ENCODE measurements at places on chromosomes 3 and 15.

GRCh38 chr3:169772897-169773816 is at the start of gene MYNN:
TSS of gene MYNN (plus strand) at chr3:169773396. CDS start at chr3:169774296, 900 bp downstream.
- DNase-seq = peak; percentile 88

GRCh38 chr15:54559405-54560069 is 581.3 kb downstream of the UNC13C start:
- DNase-seq = no peak

DNA sequence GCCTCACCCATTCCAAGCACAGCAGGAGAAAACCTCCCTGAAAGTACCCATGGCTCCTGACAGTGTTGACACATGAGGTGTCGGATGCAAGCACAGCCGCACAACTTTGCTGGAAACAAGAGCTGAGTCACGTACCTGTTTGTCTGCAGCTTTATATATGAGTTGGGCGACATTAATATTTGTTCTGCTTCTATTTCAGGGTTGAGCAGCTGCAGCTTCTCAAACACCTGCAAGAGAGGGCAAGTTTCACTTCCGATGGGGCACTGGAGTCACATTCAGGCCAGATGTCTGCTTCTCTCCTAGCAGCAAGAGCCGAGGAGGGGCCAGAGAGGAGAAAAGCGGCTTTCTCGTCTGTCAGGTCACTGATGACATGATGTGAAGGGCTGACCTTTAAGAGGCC is 88.0 kb downstream of the NUP210 start:
- DNase-seq = no peak

- DNase-seq = no peak
These were observed 11.2 kb upstream of the CPB1 start for GRCh38 chr3:148816427-148816826.

DNA sequence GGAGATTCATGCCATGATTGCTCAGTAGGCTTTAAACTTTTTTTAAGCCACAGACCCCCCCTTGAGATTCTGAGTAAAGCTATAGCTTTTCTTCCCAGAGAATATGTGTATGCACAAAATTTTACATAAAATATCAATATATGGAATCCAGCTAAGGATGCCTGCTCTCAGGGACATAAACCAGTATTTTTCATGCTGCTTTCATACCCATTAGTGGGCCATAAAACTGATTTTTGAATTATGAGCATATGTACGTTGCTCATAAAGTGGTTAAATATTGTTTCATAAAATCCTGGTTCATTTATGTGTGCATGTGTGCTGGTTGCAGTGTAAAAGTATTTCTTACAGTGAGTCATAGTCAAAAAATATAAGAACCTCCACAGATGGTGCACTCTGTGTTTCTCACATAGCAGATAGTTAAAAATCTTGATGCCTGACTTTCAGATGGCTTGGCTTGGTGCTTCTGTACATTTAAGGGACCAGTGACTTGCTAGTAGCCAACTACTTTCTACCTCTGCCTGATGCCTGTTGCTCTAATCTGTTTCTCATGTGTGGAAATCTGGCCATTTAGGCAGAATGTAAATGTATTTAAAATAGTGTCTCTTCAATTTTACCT is 71.9 kb downstream of the ARHGEF26 start:
- DNase-seq = no peak

GRCh38 chr3:21056293-21056692 is 694.7 kb downstream of the ZNF385D start:
- no peak for DNase-seq

GRCh38 chr3:38690185-38690584 is 40.7 kb upstream of the SCN5A start:
- no peak for DNase-seq

DNA sequence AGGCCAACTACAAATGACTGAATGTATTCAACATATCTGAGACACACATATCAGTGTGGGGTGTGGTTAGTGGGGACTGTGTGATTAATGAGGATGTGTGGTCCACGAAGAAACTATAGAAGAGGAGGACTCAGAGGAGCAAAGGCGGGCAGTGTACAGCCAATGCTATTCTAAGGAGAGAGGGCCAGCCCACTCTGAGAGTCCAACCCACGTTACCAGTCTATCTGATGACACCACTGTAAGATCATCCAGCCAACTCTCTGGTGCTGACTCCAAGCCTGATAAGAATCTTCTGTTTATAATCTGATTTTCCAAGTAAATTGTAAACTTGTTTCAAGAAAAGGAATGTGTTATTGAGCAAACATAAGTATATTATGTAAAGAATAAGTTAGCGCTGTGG is 47.2 kb downstream of the MCF2L2 start:
- no peak for DNase-seq

DNA sequence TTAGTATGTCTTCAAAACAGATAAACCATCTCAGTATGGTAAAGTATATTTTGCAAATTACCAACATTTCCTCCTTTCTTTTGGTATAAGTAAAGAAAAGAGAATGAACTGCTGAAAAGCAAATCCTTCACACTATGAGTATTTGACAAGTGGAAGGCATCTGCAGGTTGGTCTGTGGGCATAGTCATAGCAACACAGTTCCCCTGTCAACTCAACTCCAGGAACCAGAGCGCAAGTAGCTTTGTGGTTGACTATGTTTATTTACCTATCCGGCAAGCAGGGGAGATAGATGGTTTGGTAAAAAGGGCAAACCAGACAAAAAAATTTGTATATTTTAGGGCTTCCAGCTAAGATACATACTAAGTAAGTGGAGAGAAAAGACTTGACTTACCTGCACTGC is 88.3 kb upstream of the PPIB start:
- no peak for DNase-seq

DNA sequence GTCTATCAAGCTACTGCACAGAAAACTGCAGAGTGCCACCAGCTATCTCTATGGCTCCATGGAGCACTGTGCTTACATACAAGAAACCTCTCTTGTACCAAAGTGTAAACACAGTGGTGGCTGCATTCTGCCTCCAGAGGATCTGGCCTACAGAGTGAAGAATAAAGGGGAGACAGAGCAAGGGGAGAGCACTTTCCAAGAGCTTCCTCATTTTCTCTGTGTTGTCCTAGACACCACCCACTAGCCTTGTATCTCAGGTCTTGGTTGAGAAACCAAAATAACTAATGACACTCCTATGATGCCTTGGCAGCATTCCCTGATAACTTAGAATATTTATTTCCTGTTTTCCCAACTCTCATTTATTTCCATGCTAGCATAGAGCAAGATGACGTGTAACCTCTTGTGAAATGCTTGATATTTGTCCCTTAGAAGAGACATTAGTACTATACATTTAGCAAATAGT is 56.9 kb upstream of the PHLDB2 start:
- DNase-seq = no peak

DNA sequence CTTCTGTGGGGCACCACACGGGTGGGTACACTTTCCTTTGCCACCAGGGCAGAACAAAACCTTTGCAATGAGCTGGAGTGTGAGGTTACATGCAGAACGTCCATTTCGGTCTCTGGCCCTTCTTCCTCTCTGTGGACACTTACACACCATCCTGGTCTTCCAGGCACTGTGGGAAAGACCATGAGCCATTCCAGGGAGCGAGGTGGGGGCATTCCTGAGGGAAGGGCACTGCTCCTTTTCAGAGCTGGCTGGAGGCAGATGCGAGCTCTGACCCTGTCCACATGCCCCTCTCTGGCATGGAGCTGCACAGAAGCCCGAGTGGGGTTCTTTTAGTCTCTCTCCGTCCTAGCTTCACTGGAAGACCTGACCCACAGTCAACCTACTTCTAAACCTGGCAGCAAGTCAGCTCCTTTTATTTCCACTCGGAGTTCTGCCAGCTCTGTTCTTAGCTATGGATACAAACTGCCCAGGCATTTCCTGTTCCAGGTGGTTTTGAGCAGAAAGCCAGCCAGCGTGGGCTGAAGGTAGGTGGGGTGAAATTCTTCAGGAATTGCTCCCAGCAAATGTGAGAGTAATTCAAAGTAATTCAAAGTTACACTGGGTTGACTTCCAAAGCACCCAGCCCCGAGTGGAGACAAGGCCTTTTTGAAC is 281.4 kb downstream of the ADAMTS17 start:
- no peak for DNase-seq

DNA sequence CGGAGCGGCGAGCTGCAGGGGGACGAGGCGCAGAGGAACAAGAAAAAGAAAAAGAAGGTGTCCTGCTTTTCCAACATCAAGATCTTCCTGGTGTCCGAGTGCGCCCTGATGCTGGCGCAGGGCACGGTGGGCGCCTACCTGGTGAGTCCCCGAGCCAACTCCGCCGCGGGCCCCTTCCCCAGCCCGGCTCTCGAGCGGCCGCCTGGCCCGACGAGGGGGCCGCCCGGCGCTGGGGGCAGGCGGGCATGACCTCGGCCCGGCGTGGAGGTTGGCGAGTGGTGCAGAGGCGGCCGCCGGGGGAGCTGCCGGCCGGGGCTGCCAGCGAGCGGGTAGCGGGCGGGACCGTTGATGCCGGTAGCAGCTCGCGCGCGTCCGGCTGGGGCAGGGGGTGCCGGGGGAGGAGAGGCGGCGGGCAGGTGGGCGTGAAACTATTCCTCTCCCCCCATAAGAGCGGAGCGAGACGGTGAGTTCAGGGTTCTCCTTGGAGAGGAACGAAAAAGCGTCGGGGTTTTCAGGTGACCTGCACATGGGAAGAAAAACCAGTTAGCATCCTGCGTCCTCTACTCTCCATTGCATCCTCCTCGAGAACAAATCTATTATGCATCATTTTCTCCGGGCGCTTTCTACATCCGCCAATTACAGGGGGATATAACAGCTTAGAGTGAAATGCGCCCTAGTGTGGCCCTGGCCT is 585 bp downstream of the SLCO3A1 start:
- peak; percentile 35 for DNase-seq

GRCh38 chr3:163347944-163348343 is 1730.4 kb downstream of the SI start:
- DNase-seq = no peak

DNA sequence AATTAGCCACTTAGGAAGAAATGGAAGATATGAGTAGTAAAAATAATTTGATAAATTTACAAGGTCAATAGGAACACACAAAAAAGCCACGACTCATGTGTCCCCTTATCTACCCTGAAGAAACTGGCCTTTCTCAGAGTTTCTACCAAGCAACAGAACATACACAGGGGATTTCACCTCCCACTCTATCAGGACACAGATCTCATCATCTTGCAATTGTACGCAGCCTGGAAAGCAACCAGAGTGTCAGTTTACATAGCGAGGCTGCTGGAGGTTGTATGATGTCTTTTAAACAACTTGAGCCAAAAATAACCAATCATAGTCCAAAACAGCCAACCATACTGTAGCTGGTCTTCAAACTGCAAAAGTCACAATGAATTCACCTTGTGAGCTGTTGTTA is 19.7 kb upstream of the LMOD3 start:
- peak; percentile 2 for DNase-seq

GRCh38 chr3:63067999-63068645 is 192.9 kb upstream of the CADPS start:
- DNase-seq = no peak

DNA sequence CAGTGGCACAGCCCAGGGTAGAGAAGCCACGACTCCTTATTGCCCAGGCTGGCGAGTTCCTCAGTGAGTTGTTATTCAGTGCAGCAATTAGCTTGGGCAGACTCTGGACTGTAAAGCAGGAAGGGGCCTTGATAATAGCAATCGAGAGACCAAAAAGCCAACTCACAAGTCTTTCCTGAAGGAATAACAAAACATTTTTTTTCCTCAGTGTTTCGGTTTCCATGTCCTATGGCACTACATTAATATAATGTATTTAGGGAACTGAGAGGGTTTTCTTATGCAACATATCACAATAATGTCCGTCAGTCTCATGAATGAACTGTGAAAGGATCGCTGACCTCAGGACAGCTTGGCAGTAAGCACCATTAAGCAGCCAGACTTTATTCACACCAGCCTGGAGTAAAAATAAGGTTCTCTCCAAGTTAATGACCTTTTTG is 248.9 kb upstream of the TBL1XR1 start:
- no peak for DNase-seq

DNA sequence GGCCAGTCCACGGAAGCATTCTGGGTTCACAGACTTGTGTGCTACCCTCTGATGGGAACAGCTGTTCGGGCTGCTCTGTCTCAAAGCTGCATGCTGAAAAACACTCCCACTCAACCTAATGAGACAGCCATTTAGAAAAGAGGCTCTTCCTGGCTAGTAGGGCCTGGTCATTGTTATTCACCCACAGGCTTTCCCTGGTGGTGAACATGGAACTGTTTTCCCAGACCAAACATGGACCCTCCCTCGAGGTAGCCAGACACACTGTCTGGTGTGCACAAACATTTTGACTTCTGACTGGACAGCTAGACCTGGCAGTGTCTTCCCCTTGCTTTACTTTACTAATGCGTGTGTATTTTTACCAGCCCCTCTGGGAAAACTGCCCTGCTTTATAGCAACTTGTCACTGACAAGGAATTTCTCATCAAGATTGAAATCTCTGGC is 39.0 kb downstream of the MECOM start:
- no peak for DNase-seq

GRCh38 chr3:149145356-149145755 is 15.9 kb downstream of the HPS3 start:
- no peak for DNase-seq

DNA sequence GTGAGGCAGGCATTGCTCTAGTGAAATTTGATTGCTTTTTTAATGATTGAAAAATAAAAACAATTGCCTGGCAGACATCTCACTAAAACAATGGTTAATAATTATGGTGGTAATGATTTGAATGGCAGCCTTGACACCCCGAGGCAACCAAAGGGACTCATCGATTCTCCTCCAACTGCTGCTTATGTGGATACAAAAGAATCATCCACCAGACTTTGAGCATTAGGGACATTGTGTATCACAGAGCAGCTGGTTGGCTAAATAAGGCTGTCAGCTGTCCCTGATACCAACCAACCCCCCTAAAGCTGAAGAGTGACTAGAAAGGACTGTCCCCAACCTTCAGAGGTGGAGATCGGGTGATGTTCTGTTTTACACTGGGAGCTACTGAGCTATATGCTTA is 1.7 kb upstream of the CD47 start:
- no peak for DNase-seq

GRCh38 chr15:65960586-65960985 is 91.3 kb downstream of the RAB11A start:
- no peak for DNase-seq

DNA sequence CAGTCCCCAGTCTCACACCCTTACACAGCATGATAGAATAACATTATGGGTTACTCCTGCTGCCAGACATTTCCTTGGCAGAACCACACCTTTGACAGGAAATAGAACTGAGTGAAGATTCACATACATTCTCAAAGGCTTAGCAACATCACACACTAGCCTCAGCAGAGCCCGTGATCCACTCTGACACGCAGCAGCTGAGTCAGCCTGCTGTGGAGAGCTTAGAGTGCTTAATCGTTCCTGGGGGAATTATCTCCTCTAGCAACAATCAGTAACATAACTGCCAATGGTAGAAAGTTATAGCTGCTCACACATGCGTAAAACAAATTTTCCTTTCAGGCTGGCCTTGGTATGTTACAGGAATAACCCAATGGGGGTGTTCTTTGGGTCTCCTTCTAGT is 382.1 kb downstream of the GAP43 start:
- DNase-seq = peak; percentile 84

GRCh38 chr15:89363770-89364169 is 29.1 kb upstream of the POLG start:
- DNase-seq = no peak

All from NCI-H2171 (cell line).